CD4-positive, alpha-beta T cell treated with Interleukin-15 for 1 hour (primary cell): ENCODE measurements at places on chromosomes 11 and 22.
A peak's percentile ranks its signal among the peaks of the same experiment; 100 is the strongest.

- no peak for DNase-seq
Observed at GRCh38 chr11:46357483-46357936, 10.2 kb downstream of the DGKZ start.

GRCh38 chr11:76329084-76329648 is 51.8 kb downstream of the THAP12 start:
- no peak for DNase-seq

DNA sequence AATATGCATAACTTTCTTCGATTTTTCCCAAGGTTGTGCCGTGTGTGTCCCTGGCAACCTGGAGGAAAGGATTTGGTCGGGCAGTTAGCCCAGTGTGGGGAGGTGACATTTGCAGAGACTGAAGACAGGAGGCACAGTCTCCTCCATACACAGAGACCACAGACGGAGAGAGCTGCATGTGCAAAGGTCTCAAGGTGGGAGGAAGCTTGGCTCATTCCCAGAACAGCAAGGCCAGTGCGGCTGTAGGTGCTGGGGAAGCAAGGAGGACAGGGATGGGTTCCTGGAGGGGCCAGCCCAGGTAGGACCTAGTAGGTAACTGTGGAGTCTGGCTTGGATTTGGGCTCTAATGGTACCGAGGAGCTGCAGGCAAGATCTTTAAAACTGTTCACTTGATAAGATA is 20.7 kb upstream of the CPT1A start:
- DNase-seq, result no peak

GRCh38 chr11:11076879-11077278 is 219.0 kb upstream of the ZBED5 start:
- DNase-seq, result no peak

GRCh38 chr11:7688238-7688826 is 15.0 kb upstream of the CYB5R2 start:
- DNase-seq, result no peak

DNA sequence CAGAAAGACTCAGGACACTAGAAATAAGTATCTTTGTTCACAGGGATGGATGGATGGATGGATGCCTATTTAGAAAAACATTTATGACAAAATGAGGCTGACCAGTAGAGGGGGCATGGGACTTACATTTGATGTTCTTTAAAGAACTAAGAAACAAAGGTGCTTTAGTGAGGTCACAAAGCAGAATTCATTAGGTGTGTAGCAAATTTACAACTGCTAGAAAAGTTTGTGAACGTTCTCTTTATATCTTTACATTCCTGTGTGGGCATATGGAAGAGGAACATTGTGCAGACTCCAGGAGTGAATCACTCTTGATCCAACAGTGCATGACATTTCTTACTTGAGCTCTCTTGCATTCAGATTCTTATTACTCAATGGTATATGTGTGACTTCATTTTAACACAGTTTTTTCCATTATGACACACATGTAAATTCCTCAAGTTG is 15.8 kb upstream of the SIK2 start:
- DNase-seq, result no peak

DNA sequence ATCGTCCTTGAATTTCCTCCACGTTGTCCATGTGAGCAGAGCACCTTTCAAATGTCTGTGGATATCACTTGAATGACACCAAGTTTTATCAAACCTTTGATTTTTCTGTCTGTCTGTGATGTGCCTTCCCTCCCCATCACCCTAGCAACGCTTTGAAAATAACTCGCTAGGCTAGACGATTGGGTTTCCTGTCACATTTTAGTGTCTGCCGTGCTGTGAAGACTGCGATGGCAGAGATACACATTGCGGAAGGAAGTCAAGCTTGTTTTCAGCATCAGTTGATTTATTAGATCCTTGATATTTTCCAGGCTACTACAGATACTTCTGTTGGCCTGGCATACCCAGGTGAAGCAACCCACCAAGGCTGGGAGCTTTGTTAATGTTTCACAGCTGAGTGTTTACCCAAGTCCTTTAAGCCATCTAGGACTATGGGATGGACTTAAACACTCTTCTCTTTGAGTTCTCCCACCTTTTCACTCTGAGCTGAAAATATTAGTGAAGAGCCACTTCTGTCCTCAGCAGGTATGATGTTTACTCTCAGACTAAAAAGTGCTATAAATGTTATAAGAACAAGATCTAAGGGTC is 93.6 kb upstream of the CD44 start:
- DNase-seq, result peak; percentile 94

DNA sequence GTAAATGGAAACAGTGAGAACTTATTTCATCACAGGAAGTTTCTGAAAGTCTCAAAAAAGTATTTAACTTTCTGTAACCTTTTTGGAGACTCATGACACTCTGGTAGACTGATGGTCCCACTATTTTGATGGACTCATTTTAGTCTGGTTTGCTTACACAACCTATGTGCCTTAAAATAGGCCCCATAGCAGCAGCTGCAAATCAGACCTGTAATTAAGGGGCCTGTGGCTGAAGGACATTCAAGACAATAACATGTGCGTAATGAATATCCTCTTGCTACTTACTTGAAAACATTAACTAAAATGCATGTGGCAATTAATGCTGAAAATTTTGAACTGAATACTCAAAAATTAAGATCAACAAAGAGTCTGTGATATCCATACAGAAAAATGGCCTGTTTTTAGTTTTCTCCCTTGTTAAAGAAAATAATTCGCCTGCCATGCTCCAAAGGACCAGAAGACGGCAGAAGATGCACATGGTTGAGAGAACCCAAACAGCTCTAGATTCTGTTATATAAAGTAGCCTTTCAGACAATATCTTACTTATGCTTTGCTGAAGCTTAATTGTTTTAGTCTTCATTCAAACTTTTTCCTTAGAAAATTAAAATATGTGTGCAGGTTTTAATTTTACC is 568.5 kb downstream of the KCNA4 start:
- no peak for DNase-seq

DNA sequence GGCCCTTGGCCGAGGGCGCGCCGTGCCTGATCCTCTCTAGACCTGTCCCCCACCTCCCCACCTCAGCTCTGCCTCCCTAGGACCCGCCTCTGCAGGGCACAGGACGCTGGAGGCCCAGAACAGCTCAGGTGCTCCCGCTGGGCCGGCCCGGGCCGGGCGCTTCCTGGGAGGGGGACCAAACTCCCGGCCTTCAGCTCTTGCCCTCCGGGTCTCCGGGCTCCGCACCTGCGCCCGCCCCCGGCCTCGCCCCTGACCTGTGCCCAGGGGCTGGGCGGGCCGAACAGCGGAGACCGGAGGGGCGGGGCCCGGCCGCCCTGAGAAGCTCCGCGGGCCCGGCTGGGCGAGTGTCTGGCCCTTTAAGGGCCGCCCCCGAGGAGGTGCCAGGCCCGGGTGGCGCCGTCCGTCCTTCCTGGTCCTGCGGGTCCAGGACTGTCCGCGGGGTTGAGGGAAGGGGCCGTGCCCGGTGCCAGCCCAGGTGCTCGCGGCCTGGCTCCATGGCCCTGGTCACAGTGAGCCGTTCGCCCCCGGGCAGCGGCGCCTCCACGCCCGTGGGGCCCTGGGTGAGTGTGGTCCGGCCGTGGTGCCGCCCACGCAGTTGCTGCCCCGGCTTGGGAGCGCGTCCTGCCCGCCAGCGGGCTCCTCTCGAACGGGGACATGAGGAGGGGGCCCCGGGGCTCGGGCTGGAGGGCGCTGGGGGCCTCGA is at the start of gene SSH3:
TSS of gene SSH3 (plus strand) at position 399 of the 703 bp plus-strand sequence. CDS start at position 495, 96 bp downstream.
- peak; percentile 41 for DNase-seq

- DNase-seq, result no peak
Observed at GRCh38 chr22:24391836-24392217, 35.6 kb upstream of the ADORA2A start.

GRCh38 chr11:74685905-74686304 is 45.3 kb downstream of the CHRDL2 start:
- DNase-seq, result peak; percentile 25

DNA sequence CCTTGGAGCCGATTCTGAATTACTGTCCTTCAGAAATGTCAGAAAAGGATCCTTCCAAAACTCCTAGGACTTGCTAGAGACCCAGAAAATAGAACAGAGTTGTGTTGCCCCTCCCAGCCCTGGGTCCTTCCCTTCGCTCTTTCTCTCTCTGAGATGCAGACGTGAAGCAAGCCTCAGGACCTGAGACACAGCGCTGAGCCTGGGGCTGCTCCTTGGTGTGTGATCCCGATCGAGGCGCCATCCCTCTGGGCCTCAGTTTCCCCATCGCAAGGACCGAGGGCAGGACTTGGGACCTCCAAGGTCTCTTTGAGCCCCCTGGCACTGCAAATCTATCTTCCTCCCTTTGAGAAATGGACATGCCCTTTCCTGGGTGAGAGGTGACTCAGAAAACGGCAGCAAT is 533.5 kb downstream of the TBC1D22A start:
- no peak for DNase-seq

DNA sequence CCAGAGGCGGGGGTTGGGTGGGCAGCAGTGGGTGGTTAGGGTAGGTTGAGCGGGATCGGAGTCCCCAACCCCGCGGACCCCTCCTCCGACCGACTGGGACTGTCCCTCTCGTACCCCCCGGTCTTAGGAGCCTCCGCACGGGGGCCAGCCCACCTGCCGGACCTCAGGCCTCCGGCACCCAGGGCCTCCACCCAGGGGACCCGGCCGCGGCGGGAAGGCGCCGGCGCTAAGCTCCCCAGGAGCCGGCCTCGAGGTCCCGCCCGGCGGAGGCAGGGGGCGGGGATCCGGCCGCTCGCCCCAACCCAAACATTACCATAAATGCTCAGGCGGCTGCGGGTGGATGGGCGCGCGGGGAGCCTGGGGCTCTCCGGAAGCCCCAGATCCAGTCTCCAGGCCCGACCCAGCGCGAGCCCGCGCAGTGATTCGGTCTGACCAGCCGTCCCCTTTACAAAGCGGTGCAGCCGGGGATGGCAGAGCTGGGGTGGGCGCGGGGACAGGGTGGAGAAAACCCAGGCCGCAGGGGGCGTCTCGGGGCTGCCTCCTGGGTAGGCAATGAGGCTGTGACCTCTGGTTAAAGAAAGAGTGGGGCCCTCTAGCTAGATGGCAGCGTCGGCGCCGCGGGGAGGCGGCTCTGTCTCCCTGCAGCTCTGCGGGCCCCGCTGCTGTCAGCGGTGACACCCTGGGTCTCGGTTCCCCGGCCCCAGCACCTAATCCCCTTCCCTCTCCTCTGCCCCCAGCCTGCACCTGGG is 4.0 kb upstream of the MCAM start:
- no peak for DNase-seq

DNA sequence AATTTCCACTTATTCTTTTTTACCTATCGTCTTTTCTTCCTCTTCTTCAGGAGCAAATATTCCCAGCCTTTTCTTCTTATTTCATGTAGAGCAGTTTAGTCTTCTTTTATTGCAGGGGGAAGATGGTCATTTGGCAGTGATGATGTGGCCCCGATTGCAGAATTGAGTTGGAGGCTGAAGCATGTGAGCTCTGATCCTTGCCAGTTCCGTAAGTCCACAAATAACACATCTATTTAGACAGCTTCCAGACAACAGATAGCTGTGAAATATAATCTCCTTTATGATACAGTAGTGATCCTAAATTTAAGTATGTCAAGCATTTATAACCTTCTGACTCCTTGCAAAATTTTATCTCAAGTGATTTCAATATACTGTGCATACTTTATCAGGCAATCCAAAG is 27.5 kb downstream of the REXO2 start:
- no peak for DNase-seq

- DNase-seq, result no peak
Observed at GRCh38 chr11:102154806-102155205, 44.6 kb downstream of the YAP1 start.

- DNase-seq, result no peak
Observed at GRCh38 chr11:1825039-1825740, 9.6 kb upstream of the SYT8 start.

GRCh38 chr11:88353835-88354496 is 16.4 kb upstream of the CTSC start:
- DNase-seq, result no peak

DNA sequence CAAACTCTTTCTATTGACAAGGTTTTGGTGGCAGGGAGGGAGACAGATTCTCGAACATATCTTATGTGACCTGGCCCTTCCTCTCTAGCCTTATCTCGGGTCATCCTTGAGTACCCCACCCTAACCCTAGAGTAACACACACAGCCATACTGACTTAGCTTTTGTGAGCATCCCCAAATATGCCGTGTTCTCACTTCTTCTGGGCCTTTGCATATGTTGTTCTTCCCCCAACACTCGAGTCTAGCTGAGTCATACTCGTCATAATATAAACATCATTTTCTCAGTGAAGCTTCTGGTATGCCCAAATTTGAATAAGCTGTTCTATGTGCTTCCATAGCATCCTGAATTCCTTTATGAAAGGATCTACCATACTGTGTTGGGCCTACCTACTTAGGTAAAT is 8.0 kb downstream of the TTC17 start:
- DNase-seq, result no peak

DNA sequence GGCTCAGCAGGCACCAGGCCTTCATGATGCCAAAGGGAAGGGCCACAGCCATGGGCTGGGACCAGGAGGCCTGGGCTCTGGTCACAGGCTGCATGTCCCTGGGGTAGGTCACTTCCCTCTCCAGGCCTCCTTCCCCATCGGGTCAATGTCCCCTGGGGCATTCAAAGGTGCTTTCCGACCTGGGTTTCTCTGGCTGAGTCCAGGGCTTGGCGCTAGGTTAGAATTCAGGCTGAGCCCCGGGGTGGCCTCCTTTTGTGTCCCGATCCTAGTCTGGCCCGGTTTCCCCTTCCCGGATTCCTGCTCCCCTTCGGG is 12.2 kb downstream of the MAFF start:
- no peak for DNase-seq

- no peak for DNase-seq
Observed at GRCh38 chr11:70637186-70637800, 239.0 kb downstream of the CTTN start.

DNA sequence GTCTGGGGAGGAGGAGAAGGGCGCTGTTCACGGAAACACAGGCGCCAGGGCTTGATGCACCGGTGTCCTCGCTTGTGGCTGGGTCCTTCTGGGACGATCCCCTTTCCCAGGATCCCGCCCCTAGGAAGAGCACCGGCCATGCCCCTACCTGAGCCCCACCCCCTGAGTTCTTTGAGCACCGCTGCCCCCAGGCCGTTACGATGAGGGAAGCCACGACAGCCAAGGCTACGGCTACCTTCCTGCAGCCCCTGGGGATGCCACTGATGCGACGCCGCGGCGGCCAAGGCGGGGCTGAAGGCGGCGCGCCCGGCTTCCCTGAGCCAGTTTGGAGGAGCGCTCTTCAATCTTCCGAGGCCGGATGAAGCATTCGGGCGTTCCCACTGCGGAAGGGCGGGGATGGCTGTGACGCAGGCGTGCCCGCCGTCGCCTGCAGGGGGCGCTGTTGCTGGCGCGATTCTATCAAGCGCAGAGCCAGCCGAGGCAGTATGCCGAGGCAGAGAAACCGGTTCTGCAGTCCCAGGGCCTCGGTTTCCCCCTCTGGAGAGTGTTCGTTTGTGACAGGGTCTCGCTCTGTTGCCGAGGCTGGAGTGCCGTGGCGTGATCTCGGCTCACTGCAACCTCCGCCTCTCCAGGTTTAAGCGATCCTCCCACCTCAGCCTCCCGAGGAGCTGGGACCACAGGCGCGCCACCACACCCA is 9.7 kb upstream of the NEFH start:
- peak; percentile 54 for DNase-seq

DNA sequence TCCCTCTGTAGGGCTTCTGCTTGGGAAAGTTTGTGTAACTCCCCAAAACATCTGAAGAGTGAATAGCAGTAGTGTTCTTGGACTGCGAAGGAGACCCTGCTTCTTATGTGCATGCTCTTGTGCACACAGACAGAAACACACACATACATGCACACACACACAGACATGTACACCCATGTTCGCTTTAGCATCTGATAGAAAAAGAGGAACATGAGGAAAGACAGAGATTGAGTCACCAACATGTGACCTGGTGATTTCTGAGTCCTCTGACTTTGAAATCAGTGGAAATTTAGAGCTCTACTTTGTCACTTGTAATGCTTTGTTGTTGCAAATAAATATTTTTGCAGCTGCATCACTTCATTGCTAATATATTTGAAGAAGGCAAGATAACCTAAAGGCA is 23.8 kb downstream of the CD44 start:
- peak; percentile 59 for DNase-seq
